G401 (cell line): ENCODE measurements at places on chromosomes 2 and 18.
A peak's percentile ranks its signal among the peaks of the same experiment; 100 is the strongest.

DNA sequence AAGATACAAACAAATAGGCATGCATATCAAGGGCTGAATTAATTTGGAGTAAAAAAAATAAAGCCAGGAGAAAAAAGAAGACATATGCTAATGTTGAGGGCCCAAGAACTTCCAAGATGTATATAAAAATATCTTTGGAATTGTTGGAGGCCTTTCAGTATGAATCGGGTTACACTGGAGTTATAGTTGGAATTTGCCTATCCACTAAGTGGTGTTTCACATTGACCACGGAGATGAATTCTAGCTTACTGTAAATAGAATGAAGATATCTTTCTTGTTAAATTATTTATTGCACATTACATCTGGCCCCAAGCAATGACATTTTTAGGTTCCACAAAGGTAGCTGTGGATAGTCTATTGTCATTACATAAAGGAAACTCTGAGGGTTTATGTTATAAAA lies 38.5 kb upstream of the TRIB2 start:
- no peak for DNase-seq

- no peak for DNase-seq
These were observed 243.2 kb upstream of the HDAC4 start for GRCh38 chr2:239644011-239644410.

DNA sequence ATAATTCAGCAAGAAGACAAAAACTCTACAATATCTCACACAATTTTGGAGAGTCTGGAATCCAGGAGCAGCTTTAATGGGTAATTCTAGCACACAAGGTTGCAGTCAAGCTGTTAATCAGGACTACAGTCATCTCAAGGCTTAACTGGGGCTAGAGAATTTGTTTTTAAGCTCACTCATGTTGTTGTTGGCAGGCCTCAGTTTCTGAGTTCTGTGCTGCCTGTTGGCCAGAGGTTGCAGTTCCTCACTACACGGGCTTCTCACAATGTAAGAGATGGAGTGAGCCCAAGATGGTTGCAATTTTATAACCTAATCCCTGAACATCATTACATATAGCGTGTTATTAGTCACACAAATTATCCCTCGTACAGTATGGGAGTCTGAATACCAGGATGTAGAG lies 50.6 kb upstream of the TMEFF2 start:
- no peak for DNase-seq

GRCh38 chr2:37907501-37908225 lies 17.4 kb upstream of the RMDN2 start:
- DNase-seq = no peak

DNA sequence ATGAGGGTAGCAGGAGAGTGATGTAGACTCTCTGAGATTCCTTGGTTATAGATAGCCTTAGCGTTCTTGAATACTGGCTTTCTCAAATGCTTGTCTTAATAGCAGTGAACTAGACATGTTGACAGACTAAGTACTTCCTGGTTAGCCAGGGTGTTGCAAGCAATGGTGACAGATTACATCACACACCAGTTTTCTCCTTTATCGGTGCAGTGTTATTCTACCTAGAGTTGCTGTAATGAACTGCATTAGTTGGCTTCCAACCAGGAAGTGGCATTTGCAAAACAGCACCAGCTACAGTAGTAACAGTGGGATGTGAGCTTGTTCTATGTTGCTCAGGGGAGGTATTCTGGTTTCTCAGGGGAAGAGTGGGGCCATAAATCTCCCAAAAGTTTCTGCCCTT lies 582.2 kb upstream of the DDX18 start:
- DNase-seq = no peak

- DNase-seq = no peak
These were observed 43.5 kb upstream of the TMEM131 start for GRCh38 chr2:98039085-98039756.

DNA sequence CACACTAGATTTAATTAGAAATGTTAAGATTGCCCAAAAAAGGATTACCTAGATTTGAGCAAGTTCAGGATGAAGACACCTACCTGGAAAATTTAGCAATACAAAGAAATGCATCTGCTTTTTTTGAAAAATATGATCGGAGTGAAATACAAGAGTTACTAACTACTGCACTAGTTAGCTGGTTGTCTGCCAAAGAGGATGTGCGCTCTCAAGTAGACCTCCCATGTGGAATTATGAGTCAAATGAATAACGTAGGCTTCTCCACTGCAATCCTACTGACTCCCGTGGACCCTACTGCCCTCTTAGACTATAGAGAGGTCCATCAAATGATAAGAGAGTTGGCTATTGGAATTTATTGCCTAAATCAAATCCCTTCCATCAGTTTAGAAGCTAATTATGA lies 2.0 kb downstream of the ANKAR start:
- DNase-seq = no peak

GRCh38 chr2:160615706-160616105 lies 122.1 kb upstream of the RBMS1 start:
- DNase-seq = no peak

DNA sequence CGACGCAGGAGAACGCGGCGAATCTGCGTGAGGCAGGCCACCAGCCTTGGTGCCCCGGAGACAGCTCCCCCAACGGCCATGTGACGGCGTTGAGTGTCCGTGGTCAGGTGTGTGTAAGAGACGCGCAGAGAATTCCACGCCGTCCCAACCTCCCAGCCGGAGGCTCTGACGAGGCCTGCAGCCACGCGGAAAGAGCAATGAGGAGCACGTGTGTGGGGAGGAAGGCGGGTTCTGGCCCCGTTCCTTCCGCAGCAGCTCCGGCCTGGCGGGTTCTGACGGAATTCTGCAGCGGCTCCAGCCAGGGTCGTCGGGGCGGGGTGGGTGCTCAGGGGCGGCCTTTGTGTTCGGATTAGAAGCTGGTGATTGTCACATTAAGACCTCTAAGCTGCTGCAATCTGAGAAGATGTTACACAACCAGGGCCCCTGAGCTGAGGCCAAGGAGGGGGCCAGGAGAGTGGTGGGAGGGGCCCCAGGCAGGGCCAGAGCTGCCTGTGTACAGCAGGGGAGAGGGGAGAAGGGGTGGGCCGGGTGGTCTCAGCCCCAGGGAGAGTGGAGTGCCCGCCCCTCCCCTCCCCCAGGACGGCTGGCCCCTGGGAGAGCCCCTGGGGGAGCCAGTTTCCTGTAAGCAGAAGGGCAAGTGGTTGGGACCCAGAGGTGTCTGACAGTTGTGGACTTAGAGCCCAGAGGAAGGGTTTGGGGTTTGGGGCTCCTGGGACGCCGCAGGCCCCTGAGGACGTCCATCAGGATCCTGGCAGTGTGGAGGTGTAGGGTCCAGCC lies 5.1 kb upstream of the GAL3ST2 start:
- DNase-seq = no peak

DNA sequence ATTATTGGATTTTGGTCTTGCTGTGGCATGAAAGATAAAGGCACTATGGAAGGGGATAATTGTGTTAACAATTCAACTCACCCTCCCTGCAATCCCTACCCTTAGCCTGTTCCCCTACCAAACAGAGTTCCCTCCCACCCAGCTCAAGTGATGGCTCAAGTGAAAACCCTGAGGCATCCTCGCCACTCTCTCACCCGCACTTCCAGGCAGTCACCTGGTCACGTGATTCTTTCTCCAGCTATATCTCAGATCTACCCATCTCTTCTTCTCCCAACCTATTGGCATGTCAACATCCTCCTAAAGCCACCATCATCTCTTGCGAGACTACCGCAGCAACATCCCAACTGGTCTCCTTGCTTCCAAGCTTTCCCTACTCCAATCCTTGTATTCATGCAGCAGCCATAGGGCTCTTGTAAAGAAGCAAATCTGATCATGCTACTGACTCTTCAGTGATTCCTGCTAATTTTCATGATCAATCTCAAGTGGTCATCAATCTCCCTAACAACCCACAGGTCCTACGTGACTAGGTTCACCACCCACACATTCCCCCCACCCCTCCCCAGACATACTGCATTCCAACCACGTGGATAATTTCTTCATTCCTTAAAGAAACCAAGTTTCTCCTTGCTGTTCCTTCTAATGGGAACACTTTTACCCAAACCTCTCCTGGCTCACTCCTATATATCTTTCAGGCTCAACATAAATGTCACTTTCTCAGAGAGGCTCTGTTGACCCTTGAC lies 66.7 kb downstream of the MBD2 start:
- DNase-seq = no peak

DNA sequence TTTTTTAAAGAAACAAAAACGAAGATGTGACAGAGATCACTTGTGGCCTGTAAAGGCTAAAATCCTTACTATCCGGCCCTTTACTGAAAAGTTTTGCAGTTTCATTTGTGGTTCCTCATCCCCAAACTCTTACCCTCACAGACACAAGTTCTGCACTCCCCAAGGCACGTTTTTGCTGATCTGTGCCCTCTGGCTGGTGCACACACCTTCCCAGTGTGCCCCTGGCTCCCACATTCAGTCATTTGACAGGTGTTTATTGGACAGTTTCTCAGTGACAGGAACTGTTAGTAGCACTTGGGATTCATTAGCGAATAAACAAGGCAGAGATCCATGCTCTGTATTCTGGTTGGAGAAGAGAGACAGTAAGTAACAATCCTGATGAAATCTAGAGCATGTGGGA lies 22.8 kb downstream of the ZAP70 start:
- DNase-seq = no peak

- DNase-seq = peak; percentile 62
These were observed 1.7 kb upstream of the FOSL2 start for GRCh38 chr2:28390746-28391563.

- DNase-seq = no peak
These were observed 176.3 kb downstream of the ZFP36L2 start for GRCh38 chr2:43049836-43050801.

DNA sequence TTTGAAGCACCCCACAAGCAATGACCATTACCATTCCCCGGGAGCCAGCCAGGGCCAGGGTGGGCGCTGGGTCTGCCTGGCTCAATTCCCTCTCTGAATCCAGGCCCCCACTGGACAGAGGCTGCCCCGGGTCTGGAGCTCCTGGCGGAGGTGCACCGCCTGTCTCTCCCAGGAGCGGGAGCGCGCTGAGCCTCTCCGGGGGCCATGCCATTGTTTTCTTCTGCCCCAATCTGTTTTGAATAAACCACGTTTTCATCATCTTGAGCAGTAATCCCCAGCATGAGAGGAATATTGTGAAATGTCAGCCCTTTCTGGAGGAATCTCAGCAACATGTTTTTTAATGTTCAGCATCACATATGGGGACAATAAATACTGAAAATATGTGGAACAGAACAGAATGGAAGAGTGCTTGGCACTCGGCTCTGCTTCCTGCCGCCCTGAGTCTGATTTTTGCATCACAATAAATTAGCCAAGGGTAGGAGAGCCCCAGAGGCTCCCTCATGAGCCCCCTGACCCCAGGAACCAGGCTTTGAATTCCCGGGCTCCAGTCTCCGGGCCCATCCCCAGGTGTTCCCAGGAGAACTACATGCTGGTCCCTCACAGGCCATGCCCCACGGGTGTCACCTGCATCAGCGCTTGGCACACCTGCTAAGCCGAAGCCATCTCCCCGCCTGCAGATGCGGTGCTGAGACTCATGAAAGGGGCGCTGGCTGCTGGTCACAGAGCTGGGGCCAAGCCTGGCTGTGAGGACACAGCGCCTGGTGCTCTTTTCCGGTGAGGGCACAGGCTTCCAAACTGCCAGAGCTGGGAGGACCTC lies 88.8 kb downstream of the INHBB start:
- no peak for DNase-seq

- no peak for DNase-seq
These were observed 33.1 kb downstream of the NGEF start for GRCh38 chr2:232979871-232980461.

DNA sequence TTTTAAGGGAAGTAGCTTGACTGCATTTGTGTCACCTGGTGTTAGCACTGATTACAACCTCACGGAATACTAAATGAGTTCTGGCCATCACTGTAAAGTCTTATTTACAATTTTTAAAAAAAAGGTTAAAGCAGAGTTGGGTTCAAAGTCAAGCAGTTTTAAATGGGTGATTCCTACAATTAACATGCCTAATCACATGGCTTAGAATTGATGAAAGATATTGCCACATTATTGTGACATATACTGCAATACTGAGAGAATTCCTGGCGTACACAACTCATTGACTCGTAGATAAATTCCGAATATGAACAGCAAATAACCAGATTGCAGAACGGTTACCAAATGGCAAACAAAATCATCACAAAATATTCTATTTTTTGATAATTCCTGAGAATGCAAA lies 34.2 kb downstream of the ROCK2 start:
- no peak for DNase-seq

DNA sequence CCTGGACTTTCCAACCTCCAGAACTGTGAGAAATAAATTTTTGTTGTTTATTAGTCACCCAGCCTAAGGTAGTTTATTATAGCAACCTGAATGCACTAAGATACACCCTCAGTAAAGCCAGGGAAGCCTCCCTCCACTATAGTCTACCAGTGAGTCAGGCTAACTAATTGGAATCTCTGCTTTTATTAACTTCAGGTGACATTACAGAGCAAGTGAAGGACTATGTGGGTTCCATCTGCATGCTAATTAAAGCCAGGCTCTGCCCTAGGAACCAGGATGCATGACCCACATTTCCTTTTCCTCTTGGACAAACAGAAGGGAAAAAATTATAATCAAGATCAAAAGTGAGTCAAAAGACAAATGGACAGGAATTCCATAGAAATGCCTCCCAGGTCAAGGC lies 56.1 kb downstream of the ZC3H8 start:
- peak; percentile 14 for DNase-seq

GRCh38 chr2:137000811-137001210 lies 235.5 kb downstream of the THSD7B start:
- no peak for DNase-seq

GRCh38 chr18:8860845-8861642 lies 155.7 kb downstream of the MTCL1 start:
- no peak for DNase-seq

- DNase-seq = no peak
These were observed 678.4 kb upstream of the ZNF804A start for GRCh38 chr2:183919926-183920325.

- DNase-seq = no peak
These were observed 18.7 kb downstream of the MAPRE3 start for GRCh38 chr2:26989156-26989555.

- DNase-seq = no peak
These were observed 223.6 kb downstream of the ALPK2 start for GRCh38 chr18:58405107-58405898.

DNA sequence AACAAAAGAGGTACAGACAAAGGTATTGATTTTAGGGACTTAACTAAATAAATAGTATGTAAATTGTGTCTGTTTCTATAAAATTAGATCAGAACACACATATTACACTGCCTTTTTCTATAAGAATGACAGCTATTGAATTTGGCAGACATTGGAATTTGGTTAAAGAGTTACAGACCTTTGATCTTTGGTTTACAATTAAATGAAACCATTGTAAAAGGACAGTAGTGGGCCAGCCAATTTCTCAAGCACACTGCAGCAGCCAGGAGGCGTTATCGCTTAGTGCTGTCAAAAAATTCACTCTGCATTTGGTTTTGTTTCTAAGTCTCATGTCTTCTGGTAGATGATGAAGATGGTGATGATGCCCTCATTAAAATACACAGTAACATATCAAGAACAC lies 175.9 kb downstream of the NR4A2 start:
- DNase-seq = no peak

- DNase-seq = no peak
These were observed 1106.6 kb upstream of the FAM98A start for GRCh38 chr2:34705551-34706247.
